ENCODE measurements at places on chromosomes 12 and 14.

- no peak for DNase-seq
Observed at GRCh38 chr14:74979442-74980397, 23.0 kb upstream of the EIF2B2 start.

GRCh38 chr12:132144810-132145168 is 532 bp downstream of the NOC4L start:
- no peak for DNase-seq

DNA sequence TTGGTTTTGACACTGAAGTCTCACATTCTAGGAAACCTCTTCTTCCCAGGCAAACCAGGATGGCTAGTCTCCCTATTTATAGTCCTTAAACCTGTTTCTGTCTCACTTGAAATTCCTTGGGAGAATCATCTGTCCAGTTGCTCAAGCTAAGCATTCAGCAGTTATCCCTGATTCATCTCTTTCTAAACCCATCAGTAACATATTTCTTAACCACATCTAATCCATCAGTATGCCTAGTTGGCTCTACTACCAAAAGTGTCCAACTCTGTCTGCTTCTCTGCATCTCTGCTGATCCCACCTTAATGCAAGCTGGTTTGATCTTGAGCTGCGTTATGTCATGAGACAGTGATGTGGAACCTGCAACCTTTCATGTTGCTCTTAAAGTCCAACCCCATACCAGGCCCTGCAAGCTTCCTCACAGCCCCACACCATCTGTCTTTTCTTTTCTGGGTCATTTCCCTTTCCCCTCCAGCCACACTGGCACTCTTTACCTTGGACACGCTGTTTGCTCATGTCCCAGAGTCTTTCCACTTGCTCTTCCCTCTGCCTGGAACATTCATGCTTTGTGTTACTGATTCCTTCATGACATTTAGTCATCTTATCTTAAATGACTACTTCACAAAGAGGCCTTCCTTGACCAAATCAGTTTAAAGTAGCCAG is 380.8 kb upstream of the RGS6 start:
- no peak for DNase-seq

DNA sequence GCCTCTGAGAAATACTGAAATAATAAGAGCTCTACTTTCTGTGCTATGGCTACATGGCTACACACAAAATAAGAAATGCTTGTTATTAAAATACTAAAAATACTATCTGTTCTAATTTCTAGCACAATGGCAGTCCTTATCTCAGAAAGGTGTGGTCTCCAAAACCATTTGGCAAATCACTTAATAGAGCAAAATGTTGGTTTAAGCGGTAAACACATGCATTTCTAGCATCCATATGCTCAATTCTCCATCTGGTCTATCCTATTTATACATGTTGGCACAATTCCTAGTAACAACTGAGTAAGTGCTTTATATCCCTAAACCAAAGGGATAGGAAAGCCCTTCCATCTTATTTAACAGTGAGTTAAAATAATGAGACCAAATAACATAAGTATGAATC is 107.0 kb downstream of the PAPLN start:
- DNase-seq: no peak

DNA sequence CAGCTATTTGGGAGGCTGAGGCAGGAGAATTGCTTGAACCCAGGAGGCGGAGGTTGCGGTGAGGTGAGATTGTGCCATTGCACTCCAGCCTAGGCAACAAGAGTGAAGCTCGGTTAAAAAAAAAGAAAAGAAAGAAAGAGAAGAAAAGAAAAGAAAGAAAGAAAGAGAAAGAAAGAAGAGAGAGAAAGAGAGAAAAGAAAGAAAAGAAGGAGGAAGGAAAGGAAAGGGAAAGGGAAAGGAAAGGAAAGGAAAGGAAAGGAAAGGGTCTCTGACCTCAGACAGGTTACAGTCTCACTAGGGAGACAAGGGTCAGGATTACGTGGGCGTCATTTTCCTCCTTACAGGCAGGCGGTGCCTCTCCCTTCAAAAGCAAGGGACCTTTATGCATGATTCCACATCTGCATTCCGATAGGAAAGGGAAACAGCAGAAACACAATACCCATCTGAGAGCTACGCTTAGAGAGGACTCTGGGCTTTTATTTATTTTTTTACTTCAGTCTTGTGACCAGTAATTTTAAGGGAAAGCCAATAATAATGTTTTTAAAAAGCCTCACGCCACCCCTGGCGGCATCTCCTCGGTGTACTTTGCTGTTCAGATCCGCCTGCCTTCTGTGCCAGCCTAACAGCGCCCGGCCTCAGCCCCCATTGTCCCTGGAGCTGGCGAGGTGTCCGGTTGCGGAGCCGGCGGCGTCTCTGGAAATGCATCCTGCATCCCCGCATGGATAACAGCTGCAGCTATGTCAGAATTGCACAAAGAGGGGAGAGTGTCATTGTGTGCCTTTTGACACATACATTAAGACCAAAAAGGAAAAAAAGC is 945 bp upstream of the HIP1R start:
- peak; percentile 67 for DNase-seq

DNA sequence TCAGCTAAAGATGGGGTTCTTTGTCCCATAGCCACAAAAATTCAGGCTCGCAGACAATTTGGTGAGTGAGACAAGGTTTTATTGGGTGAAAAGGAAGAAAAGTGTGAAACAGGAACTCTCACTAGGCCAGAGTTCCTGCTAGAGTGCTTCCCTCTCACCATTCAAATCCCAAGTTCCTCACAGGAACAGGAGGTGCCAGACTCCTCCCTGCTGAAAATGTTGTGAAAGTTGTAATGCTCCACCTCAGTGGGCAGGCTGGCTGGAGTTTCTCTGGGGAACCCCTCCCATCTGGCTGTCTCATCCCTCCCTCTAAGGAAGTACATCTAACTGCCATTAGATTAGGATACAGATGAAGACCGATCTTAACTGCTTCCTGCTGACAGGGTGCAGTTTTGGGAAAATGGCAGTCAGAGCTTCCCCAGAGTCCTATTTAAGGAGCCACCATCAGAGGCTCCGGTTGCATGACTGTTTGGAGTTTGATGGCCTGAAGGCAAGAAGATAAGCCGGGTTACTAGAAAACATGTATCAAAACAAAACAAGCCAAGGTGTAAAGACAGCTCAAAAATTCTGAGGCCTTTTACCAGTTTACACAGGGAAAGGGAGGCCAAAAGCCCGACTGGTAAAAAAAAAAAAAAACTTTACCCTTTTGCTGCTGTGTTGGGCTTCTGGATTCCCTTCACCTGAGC is 127.6 kb downstream of the FSCB start:
- no peak for DNase-seq

DNA sequence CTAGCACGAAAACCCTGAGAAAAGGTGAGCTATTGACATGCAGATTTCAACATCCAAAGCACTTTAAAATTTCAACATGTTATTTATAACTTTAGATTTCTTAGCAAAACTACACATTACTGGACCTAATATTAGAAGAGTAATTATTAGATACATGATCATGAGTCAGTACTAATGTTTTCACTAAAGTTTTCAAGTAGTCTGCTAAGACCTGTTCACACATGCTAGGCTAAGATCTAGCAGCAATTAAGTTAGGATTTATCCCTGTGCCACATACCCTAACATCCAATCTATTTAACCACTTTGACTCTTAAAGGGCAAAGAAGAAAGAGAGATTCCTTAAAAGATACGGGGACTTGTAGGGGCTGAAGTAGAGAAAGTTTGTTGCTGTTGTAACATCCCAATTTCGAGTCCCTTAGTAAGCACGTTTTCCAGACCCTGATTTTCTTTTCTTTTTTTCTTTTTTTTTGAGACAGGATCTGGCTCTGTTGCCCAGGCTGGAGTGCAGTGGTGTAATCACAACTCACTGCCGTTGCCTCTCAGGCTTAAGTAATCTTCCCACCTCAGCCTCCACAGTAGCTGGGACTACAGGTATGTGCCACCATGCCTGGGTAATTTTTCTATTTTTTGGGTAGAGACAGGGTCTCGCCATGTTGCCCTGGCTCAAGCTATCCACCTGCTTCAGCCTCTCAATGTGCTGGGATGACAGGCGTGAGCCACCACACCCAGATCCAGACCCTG is 102.5 kb upstream of the ATF7IP start:
- DNase-seq: no peak

DNA sequence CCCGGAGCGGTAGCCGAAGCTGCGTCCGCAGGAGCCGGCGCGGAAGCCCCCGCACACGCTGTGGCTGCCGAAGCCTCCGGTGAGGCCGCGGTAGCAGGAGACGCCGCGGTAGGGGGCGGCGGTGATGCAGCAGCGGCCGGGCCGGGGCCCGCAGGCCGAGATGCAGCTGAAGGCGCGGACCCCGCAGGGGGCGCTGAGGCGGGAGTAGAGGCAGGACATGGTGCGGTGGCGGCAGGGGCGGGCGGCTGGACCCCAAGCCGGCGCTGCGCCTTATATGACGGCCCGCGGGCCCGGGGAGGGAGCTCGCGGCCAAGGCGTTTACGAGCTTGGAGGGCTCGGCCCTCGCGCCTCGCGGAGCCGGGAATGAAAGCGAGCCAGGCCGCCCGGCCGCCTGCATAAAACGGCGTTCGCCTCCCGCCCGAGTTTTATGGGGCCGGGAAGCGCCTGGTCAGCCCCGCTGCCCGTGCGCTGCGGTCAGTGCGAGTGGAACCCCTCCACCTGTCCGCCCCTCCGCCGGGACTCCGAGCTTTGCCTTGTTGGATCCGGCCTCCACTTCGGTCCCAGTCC is 16.0 kb upstream of the KRT86 start:
- peak; percentile 51 for DNase-seq

DNA sequence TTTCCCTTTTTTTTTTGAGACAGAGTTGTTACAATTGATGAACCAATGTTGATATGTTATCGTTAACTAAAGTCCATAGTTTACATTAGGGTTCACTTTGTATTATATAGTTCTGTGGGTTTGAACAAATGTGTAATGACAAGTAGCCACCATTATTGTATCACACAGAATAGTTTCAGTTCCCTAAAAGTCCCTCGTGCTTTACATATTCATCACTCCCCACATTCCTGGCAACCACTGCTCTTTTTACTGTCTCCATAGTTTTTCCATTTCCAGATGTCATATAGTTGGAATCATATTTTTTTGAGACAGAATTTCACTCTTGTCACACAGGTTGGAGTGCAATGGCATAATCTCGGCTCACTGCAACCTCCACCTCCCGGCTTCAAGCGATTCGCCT is 12.5 kb downstream of the HSD17B6 start:
- DNase-seq: no peak

GRCh38 chr14:104932676-104933631 is 8.3 kb downstream of the PLD4 start:
- peak; percentile 86 for DNase-seq

- no peak for DNase-seq
Observed at GRCh38 chr12:40662366-40662765, 29.9 kb upstream of the CNTN1 start.

DNA sequence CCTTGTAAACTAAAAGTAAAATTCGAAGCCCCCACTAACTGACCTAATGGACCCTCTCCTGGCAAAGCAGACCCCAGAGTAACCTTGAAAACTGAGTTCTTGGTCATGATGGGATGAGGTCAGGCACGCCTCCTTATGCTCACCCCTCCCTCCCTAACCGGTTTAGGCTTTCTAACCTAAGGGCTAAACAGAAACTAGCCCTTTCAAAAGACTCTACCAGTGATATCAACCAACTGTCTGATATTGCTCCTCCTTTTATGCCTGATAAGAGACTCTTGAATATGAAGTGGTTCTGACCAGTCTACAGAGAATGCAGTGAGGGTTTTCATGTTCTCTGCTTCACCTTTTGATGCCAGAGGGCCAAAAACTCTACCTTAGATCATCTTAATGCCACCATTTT is 4.8 kb upstream of the LPCAT3 start:
- DNase-seq: no peak

GRCh38 chr12:69065775-69066174 is 132.8 kb upstream of the CPM start:
- no peak for DNase-seq

GRCh38 chr12:54404061-54405004 is 14.7 kb downstream of the ITGA5 start:
- no peak for DNase-seq

- DNase-seq: no peak
Observed at GRCh38 chr14:71606064-71606463, 326.2 kb upstream of the RGS6 start.

DNA sequence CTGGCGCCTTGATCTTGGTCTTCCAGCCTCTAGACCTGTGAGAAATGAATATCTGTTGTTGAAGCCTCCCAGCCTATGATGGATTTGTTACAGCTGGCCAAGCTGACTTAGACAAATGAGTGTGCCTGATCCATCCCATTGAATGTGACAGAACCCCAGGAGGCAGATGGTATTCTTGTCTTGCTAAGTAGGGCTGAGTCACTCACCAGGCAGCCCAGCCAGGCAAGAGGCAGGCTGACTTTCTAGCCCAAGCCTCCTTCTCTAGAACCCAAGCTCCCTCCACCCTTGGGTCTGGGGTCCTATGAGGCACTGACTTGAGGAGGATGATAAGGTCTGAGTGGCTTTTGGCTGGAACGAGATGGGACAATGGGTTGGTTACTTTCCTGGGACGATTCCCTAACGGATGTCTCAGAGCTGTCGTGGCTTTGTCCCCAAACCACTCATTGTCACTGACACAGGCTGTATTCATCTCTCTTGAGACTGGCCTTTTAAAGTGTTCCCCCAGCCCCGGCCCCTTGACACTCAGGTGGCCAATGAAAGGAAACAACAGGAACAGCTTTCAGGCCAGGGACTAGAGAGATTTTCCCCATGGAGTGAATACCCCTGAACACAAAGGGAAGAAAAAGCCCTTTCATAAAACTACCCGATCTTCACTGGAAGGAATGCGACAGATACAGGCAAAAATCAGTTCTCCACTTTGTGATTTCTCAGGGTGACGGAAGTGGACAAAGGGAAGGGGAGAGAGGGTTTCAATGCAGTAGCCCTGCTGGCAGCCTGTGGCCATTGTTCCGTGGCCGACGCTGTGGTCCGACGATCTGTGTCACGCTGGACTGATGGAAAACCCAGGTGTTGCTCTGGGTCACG is 264.2 kb downstream of the AACS start:
- DNase-seq: no peak

DNA sequence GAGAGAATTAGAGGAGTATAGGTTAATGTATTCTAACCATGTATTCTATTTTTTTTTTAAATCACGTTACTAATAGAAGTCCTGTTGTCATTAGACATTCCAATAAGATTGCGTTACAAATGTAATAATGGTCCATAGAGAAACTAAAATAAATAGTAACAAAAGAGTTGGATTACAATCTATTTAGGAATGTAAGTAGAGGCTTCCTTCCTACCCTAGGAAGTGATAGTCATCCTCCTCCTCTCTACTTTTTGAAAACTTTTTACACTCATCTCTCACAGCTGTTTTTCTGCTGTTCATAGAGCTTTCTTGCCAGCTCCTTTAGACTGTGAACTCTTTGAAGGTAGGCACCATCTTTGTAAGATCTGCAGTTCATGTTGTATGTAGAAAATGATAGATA is 23.6 kb downstream of the TRHDE start:
- DNase-seq: no peak

- DNase-seq: no peak
Observed at GRCh38 chr12:117017807-117018206, 81.4 kb downstream of the TESC start.

Measured in mucosa of descending colon (tissue), 3 donors.